ENCODE measurements at places on chromosomes 7 and 10.
A peak's percentile ranks its signal among the peaks of the same experiment; 100 is the strongest.

GRCh38 chr10:11685787-11686218, 56.4 kb upstream of the ECHDC3 start:
- DNase-seq: peak; percentile 99

DNA sequence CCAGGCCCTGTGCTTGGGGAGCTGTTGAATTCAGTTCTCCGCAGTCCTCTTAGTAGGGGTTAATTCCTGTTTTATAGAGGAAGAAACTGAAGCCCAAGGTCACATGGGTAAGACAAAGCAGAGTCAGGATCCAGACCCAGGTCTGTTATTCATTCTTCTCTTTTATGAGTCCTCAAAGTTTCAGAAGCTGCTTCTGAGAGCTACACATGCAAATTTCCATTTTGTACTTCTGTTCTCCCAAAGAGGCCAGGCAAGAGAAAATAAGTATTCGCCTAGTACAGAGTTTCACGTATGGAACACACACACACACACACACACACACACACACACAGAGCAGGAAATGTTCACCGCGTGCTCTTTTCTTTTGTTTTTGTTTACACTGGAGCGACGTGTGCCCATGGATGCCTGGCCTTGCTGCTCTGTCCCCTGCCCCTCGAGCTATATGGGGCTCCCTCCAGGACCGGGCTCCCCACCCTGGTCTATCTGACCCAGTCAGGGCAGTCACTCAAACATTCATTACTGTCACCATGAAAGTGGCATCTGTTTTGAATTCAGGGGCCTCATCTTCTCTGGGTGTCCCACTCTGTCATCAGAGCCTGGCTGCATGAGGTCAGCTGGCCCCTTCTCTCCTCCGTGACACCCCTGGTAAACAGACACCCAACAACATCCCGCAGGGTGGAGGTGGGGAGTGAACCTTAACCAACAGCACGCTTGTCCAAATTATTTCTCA, 84.4 kb downstream of the TNS3 start:
- DNase-seq: peak; percentile 57

DNA sequence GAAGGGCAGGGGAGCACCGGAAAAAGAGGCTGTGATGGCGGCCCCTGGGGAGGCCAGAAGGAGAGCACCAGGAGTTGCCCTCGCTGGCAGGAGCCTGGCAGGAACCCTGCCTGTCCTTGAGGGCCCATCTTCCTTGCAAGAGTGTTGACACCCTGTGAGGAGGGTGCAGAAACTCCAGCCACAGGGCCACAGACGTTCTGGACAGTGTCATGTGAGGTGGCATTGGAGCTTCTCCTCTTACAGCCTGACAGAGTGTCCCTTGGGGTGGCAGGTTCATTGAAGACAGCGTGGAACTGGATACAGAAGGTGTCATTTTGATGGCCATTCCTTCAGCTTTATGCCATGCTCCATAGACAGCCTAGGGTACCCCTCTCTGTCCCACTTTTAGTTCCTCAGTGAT, 54.2 kb downstream of the RBM20 start:
- DNase-seq: no peak

DNA sequence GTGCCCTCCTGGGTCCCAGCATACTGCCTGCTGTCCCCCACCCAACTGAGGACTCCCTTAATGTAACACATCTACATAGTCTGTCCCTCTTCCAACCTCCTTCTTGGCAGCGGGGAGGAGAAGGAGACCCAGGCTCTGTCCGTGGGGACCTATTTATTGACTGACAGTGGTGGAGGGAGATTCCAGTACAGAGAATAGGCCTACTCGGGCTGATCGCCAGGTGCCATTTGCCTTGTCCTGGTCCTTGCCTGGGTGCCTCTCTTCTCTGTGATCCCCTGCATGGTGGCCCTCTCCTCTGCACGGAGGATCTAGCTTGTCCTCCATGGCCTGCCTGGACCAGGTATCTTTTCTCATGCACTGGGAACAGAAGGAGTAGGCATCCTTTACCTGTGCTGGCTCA, 17.0 kb downstream of the GHRHR start:
- no peak for DNase-seq

DNA sequence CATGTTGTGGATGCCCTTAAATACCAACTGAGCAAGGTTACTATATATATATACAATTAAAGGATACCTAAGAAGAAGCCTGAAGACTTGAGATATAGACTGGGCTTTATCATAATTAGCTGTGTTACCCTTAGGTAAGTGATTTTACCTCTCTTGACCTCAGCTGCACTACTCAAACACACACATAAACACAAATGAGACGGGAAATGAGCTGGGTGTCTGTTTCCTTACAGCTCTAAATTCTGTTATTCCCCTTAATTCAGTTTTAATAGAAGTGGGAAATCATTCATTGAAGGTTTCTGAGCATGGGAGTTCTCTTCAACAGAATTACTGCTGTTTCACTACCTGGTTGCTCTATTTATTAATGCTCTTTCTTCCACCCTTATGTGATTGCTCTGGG, 60.7 kb downstream of the GBF1 start:
- no peak for DNase-seq

- peak; percentile 72 for DNase-seq
These were observed 190.9 kb downstream of the REEP3 start for GRCh38 chr10:63711867-63712716.
